ENCODE measurements at places on chromosomes 3 and 15. TPM values are rescaled to one million over a fixed set of nuclear protein-coding genes. Genes with fewer than 3 reads are reported as not detected.

The CRYBG3 gene
- 29.9 TPM for total RNA-seq

The MINAR1 gene
- 40.6 TPM for total RNA-seq

The ZNF80 gene
- not detected for total RNA-seq

The CCNB2 gene
- 15.5 TPM for total RNA-seq

The ROBO2 gene
- total RNA-seq, result 75.0 TPM

The SERPINI1 gene
- total RNA-seq, result 127 TPM

The TNIK gene
- 96.9 TPM for total RNA-seq

The GOLGA8G gene
- total RNA-seq, result not detected

The ABI3BP gene
- 43.4 TPM for total RNA-seq

The RHCG gene
- total RNA-seq, result 0.44 TPM

The GPD1L gene
- 73.1 TPM for total RNA-seq

The NTRK3 gene
- 62.7 TPM for total RNA-seq

The TMEM266 gene
- 3.4 TPM for total RNA-seq

The CCDC39 gene
- 2.2 TPM for total RNA-seq

The OR5K2 gene
- not detected for total RNA-seq

The ANKRD34C gene
- total RNA-seq, result 0.28 TPM

The CCR3 gene
- total RNA-seq, result not detected

The GPR27 gene
- total RNA-seq, result 10.8 TPM

The JMJD7 gene
- 19.0 TPM for total RNA-seq

The KPNA4 gene
- total RNA-seq, result 39.8 TPM

The GOLGA6L4 gene
- total RNA-seq, result 2.0 TPM

The NLGN1 gene
- total RNA-seq, result 81.2 TPM

The ANXA2 gene
- total RNA-seq, result 547 TPM

The FAM98B gene
- 7.4 TPM for total RNA-seq

The NR1D2 gene
- total RNA-seq, result 70.9 TPM

The SLC2A2 gene
- not detected for total RNA-seq

Data from spinal cord (tissue), 10 donors.